NCI-H510A treated with DMSO at 0.1 percent for 48 hours (cell line): ENCODE measurements at places on chromosomes 12 and 14.

GRCh38 chr12:107967170-107967569 lies 161.9 kb upstream of the WSCD2 start:
- DNase-seq = no peak

DNA sequence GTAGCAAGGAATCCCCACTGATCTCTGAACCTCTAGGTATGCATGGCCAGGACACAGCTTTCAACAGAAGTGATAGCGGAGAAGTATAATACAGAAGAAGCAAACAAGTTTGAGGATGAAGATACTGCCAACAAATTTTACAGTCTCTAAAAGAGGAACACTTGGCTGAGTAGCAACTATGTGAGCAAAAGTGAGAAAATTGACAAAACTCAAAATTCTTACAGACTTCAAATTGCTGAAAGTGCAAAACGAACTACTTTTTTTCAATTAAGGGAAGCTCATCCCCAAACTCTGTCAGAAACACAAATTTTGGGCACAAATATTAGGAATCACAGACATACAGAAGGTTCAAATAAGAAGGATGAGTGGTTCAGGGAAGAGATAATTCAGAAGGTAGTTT lies 1324.6 kb downstream of the LRFN5 start:
- no peak for DNase-seq

DNA sequence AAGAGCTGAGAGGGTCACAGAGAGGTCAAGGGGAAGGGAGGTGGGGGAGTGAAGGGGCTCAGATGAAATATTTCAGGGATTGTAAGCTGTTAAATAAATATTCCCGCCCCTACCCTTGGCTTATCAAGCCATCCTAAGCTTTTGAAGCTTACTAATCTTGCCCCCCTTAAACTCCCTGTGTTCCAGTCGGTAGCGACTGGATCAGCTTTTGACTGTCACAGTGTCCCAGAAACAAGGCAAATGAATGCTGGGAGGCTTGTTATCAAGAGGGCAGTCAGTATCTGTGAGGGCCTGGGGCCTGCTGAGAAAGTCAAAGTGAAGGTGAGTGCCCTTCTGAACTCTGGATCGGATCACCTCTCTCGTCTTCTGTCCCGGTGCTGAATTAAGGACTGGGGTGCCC lies 128.1 kb downstream of the DACT1 start:
- no peak for DNase-seq

DNA sequence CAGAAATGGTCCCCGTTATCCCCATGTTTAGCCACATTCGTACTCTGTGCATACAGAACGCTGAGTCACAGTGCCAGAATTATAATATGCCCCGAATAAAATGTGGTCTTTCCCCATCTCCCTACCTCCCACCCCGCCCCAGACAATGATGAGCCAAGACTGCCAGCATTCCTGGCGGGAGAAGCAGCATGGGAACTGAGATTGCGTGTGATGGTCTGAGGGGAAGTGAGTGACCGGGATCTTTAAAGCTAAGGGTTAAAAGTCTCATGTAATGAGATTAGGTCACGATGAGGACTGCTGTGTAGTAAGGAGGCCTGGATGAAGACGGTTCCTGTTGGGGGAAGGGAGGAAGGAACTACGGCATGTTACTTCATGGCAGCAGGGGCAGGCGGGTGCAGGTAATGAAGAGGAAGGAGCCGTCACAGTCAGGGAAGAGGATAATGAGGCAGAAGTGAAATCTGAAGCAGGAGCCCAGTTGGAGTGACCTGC lies 243.3 kb upstream of the FKBP4 start:
- no peak for DNase-seq

GRCh38 chr14:82126006-82126405 lies 592.4 kb upstream of the SEL1L start:
- no peak for DNase-seq

DNA sequence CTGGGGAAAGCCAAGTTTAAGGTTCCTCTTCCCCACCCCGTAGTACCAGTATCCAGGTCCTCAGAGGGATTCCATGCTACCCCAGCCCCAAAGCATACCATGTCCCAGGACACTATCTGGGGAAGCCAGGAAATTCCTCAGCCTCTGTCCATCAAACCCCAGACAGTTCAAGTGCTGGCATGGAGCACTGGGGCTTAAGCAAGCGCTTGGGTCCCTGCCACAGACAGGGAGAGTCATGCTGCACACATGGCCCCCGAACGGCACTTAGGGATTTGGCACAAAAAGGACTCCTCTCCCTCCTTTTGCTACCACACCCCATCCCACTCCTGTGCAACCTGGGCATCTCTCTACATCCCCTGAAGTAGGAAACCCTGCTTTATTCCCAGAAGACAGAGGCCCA lies 21.8 kb downstream of the ADCY6 start:
- DNase-seq = no peak
